ENCODE measurements at places on chromosomes 16 and 17.

DNA sequence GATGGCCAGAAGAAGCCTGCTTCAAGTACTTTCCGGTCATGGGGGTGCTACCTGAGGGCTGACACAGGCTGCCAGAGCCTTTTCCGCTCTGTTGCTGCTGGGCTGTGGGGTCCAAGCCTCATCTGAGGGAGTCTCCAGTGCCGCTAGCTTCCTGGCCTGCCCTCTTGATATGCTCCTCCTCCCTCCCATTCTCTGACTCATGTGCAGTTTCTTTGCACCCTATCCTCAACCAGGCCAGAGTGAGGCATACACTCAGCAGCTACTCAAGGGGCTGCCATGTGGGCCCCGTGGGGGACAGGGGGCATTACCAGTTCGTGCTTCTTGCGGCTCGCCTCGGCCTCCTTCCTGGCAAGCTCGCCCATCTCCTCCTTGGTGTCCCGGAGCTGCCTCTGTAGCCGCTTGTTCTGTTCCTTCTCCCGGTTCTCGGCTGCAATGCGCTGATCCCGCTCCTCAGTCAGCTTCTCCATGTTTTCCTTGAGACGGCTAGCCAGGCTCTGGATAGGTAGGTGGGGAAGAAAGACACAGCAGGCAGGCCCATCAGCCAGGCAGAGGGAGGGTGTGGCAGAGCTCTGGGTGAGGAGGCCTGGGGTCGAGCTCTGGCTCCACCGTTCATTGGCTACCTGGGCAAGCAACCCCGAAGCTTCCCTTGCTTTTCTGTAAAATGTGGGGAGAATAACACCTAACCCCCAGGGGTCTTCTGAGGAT is 43.8 kb downstream of the PIPOX start:
- DNase-seq = no peak

DNA sequence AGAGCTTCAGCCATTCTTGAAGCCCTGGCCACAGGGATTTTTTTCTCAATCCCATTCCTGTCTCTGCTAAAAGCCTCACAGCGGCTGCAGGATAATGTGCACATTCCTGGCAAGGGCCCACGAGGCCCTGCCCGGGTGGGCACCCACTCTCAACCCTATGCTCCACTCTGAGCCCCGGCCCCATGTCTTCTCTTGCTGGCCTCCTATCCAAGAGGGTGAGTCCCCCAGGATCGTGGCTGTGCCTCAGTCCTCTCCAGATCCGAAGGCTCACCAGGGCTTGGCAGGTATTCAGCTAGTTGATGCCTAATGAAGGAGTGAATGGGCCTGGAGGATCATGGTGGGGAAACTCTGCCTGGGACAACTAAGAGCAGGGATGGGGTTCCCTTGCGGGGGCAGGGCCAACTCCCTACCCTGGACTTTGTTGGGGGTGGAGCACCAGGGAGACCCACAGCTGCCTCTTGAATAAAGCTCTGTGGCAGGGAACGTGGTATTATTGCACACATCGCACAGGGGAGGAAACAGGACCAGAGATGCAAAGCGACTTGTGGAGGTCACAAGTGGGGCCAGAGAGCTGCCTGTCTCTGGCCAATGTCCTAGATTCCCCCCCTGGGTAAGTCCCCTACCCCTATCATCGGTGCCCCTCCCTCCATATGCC is 5.4 kb downstream of the ARHGAP27 start:
- no peak for DNase-seq

GRCh38 chr16:84544031-84544773 is 39.7 kb upstream of the MEAK7 start:
- DNase-seq = peak; percentile 61

GRCh38 chr17:10368561-10368960 is 4.2 kb downstream of the MYH13 start:
- no peak for DNase-seq

- DNase-seq = no peak
Observed at GRCh38 chr16:86317813-86318650, 192.3 kb upstream of the FOXF1 start.

DNA sequence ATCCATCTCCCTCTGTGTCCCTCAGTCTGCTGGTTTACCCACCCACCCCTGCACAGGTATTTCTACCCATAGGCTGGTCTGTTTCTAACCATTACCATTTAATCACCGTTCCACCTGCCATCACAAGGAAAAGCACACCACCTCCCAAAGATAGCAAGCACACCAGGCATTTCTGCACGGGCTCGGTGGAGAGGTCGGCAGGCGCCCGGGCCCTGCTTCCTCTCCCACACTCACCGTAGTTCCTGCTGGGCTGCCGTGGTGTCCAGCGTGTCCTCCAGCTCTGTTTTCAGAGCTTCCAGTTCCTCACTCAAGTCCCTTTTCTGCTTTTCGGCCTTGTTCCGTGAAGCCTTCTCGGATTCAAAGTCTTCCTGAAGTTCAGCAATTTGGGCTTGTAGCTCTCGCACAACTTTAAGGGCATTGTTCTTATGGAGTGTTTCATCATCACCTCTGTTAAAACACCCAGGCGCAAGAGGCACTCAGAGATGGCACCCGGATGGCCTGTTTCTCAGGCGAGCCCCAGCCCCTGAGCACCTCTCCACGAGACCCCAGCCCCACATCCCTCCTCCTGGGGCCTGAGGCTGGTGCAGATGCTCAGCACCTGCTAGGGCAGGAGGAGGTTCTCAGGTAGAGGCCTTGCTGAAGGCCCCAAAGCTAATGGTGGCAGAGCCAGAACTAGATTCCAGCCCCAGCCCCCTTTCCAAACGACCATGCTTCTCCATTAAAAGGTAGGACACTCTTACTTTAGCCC is 69.0 kb downstream of the NDEL1 start:
- DNase-seq = no peak

DNA sequence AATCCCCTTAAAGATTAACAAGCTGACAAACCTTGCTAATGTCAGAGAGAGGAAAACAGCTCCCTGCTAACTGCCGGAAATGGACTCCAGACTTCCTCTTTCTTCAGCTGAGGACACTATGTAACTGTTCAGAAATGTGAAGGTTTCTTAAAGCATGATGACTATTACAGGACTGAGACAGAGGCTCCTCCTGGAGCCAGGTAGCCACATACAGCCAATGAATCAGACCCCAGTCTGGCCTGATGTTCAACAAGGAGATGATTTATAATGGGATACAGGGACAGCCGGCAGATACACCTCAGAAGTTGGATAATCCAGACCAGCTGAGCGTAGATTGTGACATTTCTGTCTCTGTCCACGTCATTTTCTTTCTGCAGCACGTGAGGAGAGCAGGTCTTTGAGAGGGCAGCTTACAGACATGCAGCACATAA is 216.2 kb downstream of the HS3ST3A1 start:
- DNase-seq = no peak

- no peak for DNase-seq
Observed at GRCh38 chr17:6498901-6499540, 54.8 kb downstream of the PIMREG start.

DNA sequence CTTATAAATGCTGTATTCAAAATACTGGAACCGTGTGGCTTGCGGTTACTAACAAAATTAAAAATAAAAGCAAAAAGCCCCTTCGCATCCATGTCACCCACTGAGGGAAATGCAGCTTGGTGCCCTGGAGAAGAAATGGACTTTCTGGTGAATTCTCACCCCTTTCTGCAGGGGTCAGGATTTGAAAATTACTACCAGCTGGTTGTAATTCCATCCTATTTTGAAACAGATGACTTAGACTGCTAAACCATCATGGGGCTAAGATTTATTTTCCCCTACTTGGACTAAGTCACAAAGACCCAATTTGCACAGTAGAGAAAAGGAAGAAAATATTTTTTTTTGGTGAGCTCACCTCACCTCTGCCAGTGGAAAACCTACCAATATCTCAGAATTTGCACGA is 111.4 kb upstream of the MYOCD start:
- DNase-seq = no peak

GRCh38 chr17:20983359-20983637 is 59.5 kb downstream of the USP22 start:
- DNase-seq = no peak

DNA sequence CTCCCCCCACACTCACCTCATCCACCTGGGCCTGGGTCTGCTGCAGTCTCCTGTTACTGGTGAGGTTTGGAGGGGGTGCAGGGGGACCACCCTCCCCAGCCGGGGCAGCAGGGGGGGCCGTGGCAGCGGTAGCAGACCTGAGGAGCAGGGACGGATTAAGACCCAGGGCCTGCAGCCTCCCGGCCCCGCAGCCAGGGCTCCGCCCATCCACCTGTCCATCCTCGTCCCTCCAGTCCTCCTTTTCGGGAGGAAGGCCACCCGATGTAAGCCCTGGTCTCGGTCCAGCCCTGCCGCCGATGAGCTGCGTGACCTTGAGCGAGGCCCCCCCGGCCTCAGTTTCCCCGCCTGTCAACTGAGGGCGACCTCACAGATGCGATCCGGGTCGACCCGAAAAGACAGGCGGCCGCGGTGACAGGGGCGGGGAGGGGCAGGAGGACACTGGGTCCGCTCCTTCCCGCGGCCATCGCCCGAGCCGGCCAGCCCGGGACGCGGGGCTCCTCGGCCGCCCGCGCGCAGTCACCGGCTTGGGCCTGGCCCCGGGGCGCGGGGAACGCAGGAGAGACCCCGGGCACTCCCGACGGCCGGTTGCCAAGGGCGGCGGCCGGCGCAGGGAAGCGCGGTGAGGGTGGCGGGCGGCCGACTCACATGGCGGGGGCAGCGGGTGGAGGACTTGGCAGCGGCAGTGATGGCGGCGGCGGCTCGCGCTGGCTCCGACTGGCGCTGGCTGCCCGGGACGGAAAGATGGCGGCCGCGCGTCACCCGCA is at the start of gene VAMP2:
Gene VAMP2, minus strand, starts transcription at position 716 of the 764 bp plus-strand sequence. Its CDS starts 69 bp downstream, at position 647.
- peak; percentile 74 for DNase-seq

DNA sequence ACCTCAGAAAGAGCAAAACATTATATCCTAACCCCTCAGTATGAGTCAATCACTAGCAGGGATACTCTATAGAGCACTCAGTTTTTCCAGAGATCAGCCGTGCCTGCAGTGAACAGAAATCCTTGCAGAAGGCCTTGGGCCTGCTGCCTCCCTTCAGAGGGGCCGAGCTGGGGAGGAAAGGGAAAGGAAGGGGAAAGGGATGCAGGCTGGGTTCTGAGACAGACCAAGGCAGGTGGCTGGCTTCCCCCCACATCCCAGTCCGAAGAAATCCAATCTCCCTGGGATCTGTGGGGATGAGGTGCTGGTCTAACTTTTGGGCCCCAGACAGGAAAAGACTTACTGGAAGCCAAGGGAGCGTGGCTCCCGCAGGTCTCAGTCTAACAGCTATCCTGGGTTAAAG is 25.3 kb downstream of the SRL start:
- DNase-seq = no peak

DNA sequence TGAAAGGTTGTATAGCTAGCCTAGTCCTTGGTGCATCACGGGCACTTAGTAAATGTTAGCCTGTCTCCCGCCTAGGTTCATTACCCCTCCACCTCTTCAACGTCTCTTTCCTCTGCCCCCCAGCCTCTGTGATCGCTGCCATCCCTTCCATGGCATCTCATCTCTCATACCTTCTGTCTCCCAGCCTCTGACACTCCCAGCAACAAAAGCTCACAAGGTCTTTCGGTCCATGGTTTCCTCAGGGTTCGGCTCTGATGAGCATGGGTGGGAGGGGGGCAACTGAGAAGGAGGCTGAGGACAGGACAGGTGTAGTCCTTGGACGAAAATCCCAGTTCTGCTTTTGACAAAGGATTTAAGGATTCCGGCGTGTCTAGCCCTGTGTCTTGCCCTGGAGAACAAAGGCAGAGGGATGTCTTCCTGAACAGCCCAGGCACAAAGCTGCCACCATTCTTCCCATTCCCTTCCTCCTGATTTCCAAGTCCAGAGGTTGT is 16.7 kb downstream of the CCR7 start:
- DNase-seq = no peak

- no peak for DNase-seq
Observed at GRCh38 chr16:55036371-55036821, 105.7 kb downstream of the IRX5 start.

GRCh38 chr16:20740901-20741521 is 607 bp downstream of the THUMPD1 start:
- peak; percentile 60 for DNase-seq

All from NCI-H2171 (cell line).